ENCODE measurements at places on chromosomes 16 and 17. TPM values are rescaled to one million over a fixed set of nuclear protein-coding genes. Genes with fewer than 3 reads are reported as not detected.
A peak's percentile ranks its signal among the peaks of the same experiment; 100 is the strongest.

TBC1D3G gene
- total RNA-seq: not detected

BAIAP3 gene
- 2.5 TPM for total RNA-seq

ZG16B gene
- total RNA-seq: not detected

SEZ6 gene
- 0.52 TPM for total RNA-seq

FOXN1 gene
- total RNA-seq: not detected

CFAP97D1 gene
- total RNA-seq: not detected

C17orf50 gene
- not detected for total RNA-seq

CHAD gene
- not detected for total RNA-seq

KRTAP4-9 gene
- not detected for total RNA-seq

UBALD2 gene
- 13.3 TPM for total RNA-seq

TBC1D26 gene
- not detected for total RNA-seq

HSDL1 gene
- total RNA-seq: 11.1 TPM

TBC1D3C gene
- total RNA-seq: not detected

EVPL gene
- total RNA-seq: 1.2 TPM

DNA sequence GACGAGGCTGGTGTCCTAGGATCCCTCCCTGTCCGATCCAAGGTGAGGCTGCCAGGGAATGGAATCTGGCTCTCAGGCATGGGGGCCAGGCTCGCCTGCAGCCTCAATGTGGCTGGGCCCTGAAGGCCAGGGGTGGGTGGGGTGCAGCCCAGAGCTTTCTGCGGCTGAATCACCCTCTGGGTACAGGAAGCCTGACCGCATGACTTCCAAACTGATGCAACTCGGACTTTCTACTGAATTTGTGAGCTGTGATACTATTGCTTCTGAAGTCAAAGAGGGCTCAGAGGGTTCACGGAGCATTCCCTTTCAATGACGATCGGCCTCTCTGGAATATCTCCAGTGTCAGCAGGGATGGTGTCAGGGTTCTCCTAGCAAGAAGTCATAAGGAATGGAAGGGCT lies 123.7 kb downstream of the METRNL start:
- H3K4me3 ChIP-seq: no peak overlapping the region
- H3K4me1 ChIP-seq: peaks cover 26% of the 10 kb centered on the region
- H3K27me3 ChIP-seq: no peaks in the 10 kb centered on the region

GRCh38 chr17:82805254-82805653 lies 34.6 kb downstream of the ZNF750 start:
- peaks cover 46% of the 10 kb centered on the region for H3K4me1 ChIP-seq
- no peaks in the 10 kb centered on the region for H3K27me3 ChIP-seq
- H3K27ac ChIP-seq: peak overlapping the region; percentile 77
- H3K4me3 ChIP-seq: no peak overlapping the region
- DNase-seq: no peak

DNA sequence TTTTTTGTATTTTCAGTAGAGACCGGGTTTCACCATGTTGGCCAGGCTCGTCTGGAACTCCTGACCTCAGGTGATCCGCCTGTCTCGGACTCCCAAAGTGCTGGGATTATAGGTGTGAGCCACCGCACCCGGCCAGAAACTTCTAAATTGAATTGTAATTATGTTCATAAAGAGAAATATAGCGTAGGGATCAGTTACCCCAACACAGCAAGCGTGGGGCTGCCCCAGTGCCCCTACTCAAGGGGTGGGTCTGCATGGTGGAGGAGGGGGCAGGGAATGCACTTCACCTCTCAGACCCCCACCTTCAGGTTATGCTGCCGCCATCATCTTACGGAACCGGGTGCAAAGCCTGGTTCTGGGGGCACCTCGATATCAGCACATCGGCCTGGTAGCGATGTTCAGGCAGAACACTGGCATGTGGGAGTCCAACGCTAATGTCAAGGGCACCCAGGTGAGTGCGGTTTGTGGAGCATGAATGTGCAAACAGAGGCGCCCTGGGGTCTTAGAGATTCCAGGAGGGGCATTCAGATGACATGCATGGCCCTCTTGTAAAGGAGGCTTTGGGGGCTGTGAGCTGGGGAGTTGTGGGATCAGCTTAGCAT lies 18.0 kb downstream of the ITGAM start:
- H3K36me3 ChIP-seq: no peaks in the 10 kb centered on the region
- no peaks in the 10 kb centered on the region for H3K4me1 ChIP-seq
- H3K27me3 ChIP-seq: no peaks in the 10 kb centered on the region

GRCh38 chr17:7440834-7441195 lies 1.5 kb downstream of the FGF11 start:
- H3K27me3 ChIP-seq: peaks cover 45% of the 10 kb centered on the region
- no peak overlapping the region for H3K4me3 ChIP-seq
- H3K27ac ChIP-seq: no peak overlapping the region
- DNase-seq: no peak

DNA sequence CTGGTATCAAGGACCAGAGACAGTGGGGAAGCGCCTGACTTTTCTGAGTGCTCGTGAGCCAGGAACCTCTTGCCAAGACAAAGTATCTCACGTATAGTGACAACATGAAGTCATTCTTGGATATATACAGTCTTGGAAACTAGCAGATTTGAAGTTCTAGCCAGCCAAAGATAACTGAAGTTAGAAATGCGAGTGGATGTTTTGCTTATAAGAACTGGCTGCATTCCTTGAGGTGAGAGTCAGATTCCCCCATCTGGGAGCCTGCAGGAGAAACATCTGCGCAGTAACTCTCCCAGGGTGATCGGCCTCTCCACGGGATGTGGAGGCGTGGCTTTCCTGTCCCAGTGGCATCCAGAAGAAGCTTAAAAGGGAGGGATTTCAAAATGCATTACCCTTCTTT lies 89.8 kb downstream of the SHISA6 start:
- peak; percentile 89 for DNase-seq
- no peaks in the 10 kb centered on the region for H3K36me3 ChIP-seq

DNA sequence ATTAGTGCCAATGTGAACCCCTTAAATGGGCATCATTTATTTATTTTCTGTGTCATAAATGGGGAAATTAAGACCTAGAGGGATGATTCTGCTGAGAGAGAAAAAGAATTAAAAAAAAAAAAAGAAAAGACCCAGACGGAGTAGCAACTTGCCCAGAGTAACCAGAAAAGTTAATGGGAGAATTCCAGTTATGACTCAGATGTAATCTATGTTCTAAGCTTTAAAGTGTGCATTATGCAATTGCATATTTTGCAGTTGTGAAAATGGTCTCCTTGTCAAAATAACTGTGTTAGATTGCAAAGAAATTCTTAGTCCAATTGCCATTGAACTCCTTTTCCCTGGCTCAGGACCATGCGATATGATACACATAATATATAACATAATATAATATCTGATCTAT lies 38.6 kb upstream of the TBX2 start:
- no peak overlapping the region for H3K27ac ChIP-seq
- H3K4me3 ChIP-seq: no peak overlapping the region
- H3K4me1 ChIP-seq: peaks cover 2% of the 10 kb centered on the region
- no peaks in the 10 kb centered on the region for H3K27me3 ChIP-seq

- DNase-seq: no peak
- H3K27ac ChIP-seq: no peak overlapping the region
- peaks cover 34% of the 10 kb centered on the region for H3K4me1 ChIP-seq
- H3K27me3 ChIP-seq: no peaks in the 10 kb centered on the region
- no peak overlapping the region for H3K4me3 ChIP-seq
Measured at GRCh38 chr17:64783556-64784352, 121.6 kb upstream of the SMURF2 start.

DNA sequence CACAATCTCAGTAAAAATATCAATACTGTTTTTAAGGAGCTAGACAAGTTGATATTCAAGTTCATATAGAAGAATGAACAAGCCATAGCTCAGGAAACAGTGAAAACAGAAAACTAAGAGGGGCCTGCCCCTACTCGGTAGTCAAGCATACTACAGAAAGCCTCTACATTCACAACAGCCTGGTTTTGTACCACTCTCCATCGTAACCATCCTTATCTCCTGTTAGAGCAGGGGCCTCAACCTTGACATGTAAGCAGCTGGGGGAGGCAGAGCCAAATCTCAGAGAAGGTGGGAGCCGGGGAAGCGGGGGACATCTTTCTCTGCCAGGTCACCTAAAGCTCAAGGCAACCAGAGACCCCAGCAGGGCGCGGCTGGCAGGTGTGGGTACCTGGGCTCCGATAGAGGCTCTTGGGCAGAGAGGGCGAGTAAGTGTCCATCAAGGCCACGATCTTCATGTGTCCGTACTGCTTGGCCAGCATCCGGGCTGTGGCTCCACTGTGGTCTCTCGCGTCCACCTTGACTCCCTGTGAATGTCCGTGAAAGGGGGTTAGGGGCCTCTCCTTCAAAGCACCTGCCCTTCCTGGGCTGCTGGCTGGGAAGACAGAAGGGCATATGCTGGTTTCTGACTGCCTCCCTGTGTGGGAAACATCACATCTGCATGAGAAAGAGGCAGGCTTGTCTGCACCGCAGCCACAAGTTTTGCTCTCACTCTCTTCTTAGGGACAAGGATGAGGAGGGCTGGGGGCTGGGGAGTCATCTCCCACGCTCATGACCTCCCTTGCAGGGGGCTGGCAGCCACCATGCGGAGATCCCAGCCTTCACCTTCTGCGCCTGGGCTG lies 20.2 kb downstream of the ANKS3 start:
- H3K27ac ChIP-seq: no peak overlapping the region
- no peak overlapping the region for H3K4me3 ChIP-seq
- no peaks in the 10 kb centered on the region for H3K4me1 ChIP-seq
- H3K36me3 ChIP-seq: peaks cover 73% of the 10 kb centered on the region
- no peak for DNase-seq

GRCh38 chr17:56786989-56787482 lies 46.7 kb downstream of the C17orf67 start:
- no peaks in the 10 kb centered on the region for H3K27me3 ChIP-seq
- no peaks in the 10 kb centered on the region for H3K4me1 ChIP-seq
- H3K36me3 ChIP-seq: no peaks in the 10 kb centered on the region
- H3K27ac ChIP-seq: no peak overlapping the region
- H3K4me3 ChIP-seq: no peak overlapping the region

GRCh38 chr16:35910409-35910808 lies 2451.0 kb downstream of the TP53TG3F start:
- no peaks in the 10 kb centered on the region for H3K27me3 ChIP-seq
- H3K4me1 ChIP-seq: no peaks in the 10 kb centered on the region
- no peak overlapping the region for H3K27ac ChIP-seq

- peak overlapping the region; percentile 78 for H3K27ac ChIP-seq
- H3K36me3 ChIP-seq: peaks cover 32% of the 10 kb centered on the region
- DNase-seq: peak; percentile 95
- H3K4me3 ChIP-seq: peak overlapping the region; percentile 59
- peaks cover 38% of the 10 kb centered on the region for H3K4me1 ChIP-seq
Measured at GRCh38 chr17:7204828-7205461, 14.7 kb downstream of the DLG4 start.

- peaks cover 19% of the 10 kb centered on the region for H3K4me1 ChIP-seq
- no peaks in the 10 kb centered on the region for H3K27me3 ChIP-seq
- no peak for DNase-seq
- no peak overlapping the region for H3K4me3 ChIP-seq
- no peak overlapping the region for H3K27ac ChIP-seq
- H3K36me3 ChIP-seq: no peaks in the 10 kb centered on the region
Measured at GRCh38 chr16:86594721-86595120, 16.4 kb downstream of the FOXL1 start.

GRCh38 chr16:58481931-58482330 lies 18.0 kb upstream of the NDRG4 start:
- no peak for DNase-seq
- H3K4me1 ChIP-seq: peaks cover 45% of the 10 kb centered on the region
- no peaks in the 10 kb centered on the region for H3K27me3 ChIP-seq
- no peak overlapping the region for H3K4me3 ChIP-seq

DNA sequence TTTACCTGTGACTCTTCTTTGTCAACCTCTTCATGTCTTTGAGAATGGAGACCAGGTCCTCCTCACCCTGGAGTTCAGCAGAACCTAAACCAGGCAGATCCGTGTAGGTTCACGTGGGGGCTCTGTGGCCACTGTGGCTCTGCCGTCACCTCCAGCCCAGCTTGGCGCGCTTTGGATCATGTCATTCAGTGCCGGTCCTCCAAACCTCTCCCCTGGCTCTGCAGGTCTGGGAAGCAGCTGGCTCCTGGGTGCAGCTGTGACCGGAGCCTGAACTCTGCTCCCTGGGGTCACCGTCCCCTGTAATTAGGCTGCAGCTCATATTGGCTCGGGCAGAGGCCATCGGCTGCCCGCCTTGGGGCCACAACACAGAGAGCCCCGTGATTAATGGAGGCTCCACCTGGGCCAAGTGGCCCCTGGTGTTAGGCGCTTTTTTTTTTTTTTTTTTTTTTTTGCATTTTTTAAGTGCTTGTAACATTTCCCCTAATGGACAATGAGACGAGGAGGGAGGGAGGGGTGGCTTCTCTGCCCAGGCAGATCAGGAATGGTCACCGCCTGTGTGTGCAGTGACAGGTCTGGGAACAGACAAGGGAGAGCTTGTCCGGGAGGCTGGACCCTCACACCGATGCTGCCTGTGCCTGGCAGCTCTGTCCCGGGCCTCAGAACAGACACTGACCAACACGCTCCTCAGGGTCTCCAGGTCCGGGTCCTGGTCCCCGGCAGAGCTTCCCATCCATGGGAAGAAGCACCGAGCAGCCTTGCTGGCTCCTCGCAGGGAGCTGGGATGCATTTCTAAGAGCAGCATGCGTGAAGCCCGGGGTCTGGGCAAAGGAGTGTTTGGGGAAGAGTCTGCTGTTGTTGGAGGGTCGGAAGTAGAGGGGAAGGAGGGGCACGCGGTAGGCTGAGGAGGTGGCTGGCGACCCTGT lies 247.9 kb downstream of the SEC14L1 start:
- H3K4me3 ChIP-seq: peak overlapping the region; percentile 28
- H3K36me3 ChIP-seq: no peaks in the 10 kb centered on the region
- peak overlapping the region; percentile 99 for H3K27ac ChIP-seq
- DNase-seq: no peak
- no peaks in the 10 kb centered on the region for H3K27me3 ChIP-seq

DNA sequence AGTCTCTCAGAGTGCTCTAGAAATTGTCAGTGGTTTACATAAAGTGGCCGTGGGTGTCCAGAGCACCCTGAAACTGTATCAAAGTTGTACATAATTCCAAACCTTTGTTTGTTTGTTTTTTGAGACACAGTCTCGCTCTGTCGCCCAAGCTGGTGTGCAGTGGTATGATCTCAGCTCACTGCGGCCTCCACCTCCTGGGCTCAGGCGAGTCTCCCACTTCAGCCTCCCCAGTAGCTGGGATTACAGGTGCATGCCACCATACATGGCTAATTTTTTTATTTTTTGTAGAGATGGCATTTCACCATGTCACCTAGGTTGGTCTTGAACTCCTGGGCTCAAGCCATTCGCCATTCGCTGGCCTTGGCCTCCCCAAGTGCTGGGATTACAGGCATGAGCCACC lies 24.3 kb upstream of the ADGRG1 start:
- no peak overlapping the region for H3K27ac ChIP-seq
- H3K4me3 ChIP-seq: no peak overlapping the region
- peaks cover 3% of the 10 kb centered on the region for H3K4me1 ChIP-seq
- H3K36me3 ChIP-seq: no peaks in the 10 kb centered on the region
